ENCODE measurements at places on chromosomes 4 and X. TPM values are rescaled to one million over a fixed set of nuclear protein-coding genes. Genes with fewer than 3 reads are reported as not detected.

DNA sequence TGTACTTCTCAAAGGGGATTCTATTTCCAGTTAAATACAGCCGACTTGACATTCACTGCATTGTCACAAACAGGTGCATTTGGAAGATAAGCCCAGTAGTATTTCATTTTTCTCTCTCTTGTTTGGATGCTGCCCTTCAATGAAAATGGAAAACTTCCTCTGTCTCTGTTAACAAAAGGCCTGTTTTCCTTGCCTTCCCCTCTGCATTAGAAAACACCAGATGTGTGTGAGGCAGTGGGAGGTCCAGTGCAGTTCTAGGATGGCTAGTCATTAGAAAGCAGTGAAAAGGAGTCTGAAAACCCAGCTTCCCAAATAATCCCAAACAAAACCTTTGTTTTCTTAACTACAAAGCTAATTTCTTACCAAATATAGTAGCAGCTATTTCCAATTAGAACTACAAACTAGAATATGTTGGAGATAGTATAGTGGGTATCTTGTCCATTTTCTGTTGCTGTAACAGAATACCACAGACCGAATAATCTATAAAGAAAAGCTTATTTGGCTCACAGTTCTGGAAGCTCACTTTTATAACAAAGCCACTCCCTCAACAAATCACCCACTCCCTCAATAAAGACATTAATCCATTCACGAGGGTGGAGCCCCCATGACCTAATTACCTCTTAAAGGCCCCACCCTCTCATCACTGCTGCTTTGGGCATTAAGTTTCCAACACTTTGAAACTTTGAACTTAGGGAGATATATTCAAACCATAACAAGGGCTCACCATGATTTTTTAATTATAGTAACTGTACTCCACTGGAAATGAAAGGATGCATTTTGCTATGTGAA, 452.1 kb upstream of the RPS6KA3 start:
- DNase-seq = no peak
- no peaks in the 10 kb centered on the region for H3K4me1 ChIP-seq
- H3K27ac ChIP-seq = no peak overlapping the region
- no peaks in the 10 kb centered on the region for H3K36me3 ChIP-seq
- no peaks in the 10 kb centered on the region for H3K27me3 ChIP-seq
- no peak overlapping the region for H3K4me3 ChIP-seq

GRCh38 chr4:3640587-3640962, 108.4 kb upstream of the LRPAP1 start:
- no peaks in the 10 kb centered on the region for H3K36me3 ChIP-seq
- no peak overlapping the region for H3K4me3 ChIP-seq
- no peak overlapping the region for H3K27ac ChIP-seq
- DNase-seq = no peak

TMEM35A gene
- total RNA-seq = not detected

GRCh38 chr4:140096483-140096861, 57.5 kb downstream of the MAML3 start:
- no peak overlapping the region for H3K4me3 ChIP-seq
- no peaks in the 10 kb centered on the region for H3K36me3 ChIP-seq
- H3K27me3 ChIP-seq = no peaks in the 10 kb centered on the region

CENPE gene
- total RNA-seq = 2.7 TPM

DNA sequence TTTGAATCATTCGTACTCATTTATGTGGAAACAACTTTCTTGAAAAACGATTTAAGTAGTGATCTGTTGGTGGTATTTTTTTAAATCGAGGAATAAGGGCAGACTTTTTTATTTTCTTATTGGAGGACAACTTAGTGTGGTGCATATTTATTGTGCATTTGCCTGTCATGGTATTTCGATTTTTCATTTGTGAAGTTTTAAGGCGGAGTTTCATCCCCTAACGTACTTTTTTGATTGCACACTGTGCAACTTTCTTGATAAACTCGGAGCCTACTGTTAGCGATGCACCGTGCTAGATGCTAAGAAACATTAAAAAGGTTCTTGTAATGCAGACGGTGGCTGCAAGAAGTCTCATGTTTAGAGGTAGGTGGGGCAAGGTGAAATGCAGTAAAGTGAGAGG, 1.4 kb downstream of the ZFX start:
- H3K4me1 ChIP-seq = peaks cover 25% of the 10 kb centered on the region
- DNase-seq = no peak
- peak overlapping the region; percentile 94 for H3K27ac ChIP-seq
- no peaks in the 10 kb centered on the region for H3K27me3 ChIP-seq
- H3K36me3 ChIP-seq = no peaks in the 10 kb centered on the region

CT45A2 gene
- total RNA-seq = not detected

CXCL5 gene
- 2.0 TPM for total RNA-seq

DNA sequence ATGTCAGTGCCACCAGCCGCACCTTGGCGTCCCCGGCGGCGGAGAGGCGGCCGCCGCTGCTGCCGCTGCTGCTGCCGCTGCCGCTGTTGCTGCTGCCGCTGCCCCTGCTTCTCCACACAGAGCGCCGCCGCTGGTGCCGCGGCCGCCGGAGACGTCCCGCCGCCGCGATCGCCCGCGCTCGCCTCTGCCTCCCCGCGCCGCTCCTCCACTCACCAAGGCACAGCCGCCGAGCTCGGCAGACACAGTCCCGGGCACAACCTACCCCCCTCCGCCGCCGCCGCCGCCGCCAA, at the start of gene PPP3CA:
Gene PPP3CA (minus strand): TSS at position 260 of the 290 bp plus-strand sequence.
- no peak for DNase-seq
- peak within 1 kb of the TSS; percentile 84 for H3K27ac ChIP-seq
- H3K4me1 ChIP-seq = peaks cover 14% of the 10 kb centered on the region
- H3K27me3 ChIP-seq = peaks cover 2% of the 10 kb centered on the region
- H3K36me3 ChIP-seq = no peaks in the 10 kb centered on the region
- H3K4me3 ChIP-seq = peak within 1 kb of the TSS; percentile 90

- H3K36me3 ChIP-seq = peaks cover 72% of the 10 kb centered on the region
- H3K4me1 ChIP-seq = no peaks in the 10 kb centered on the region
- DNase-seq = no peak
- H3K27me3 ChIP-seq = no peaks in the 10 kb centered on the region
- H3K27ac ChIP-seq = no peak overlapping the region
- H3K4me3 ChIP-seq = no peak overlapping the region
Observed at GRCh38 chr4:48558819-48559218, 68.8 kb downstream of the ZAR1 start.

DNA sequence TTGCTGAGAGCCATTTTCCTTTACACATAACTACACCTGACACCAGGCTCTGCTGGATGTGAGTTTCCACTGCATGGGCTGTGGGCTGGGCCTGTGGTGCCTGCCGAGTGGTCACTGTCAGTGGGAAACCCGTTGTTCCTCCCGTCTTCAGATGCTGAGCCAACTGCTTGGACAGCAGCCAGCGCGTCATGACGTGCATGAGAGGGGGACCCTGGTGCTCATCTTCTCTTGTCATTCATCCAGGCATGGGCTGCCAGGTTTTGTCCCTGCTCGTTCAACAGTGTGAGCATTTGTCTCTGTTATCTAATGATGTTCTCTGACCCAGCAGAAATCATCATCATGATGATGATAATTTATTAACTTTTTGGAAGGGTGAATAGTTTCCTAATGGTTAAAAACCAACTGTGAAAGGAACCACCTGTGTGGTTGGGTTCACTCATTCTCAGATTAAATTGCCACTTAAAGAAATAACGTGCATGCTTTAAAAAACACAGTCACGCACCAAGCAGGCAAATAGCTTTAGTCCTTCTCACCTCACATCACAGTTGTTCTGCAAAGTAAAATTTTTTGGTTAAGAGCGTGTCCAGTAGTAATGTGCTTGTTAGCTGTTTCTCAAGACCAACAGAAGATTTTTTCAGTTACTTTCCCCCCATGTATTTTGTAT, 19.9 kb upstream of the CLDN34 start:
- no peak overlapping the region for H3K4me3 ChIP-seq
- H3K27ac ChIP-seq = no peak overlapping the region
- H3K4me1 ChIP-seq = peaks cover 6% of the 10 kb centered on the region
